SIG-M5 (cell line): ENCODE measurements at places on chromosomes 7 and 10.

- DNase-seq, result no peak
These were observed 62.8 kb downstream of the PODXL start for GRCh38 chr7:131493581-131493980.

- no peak for DNase-seq
These were observed 75.3 kb upstream of the CC2D2B start for GRCh38 chr10:95832216-95833041.

- DNase-seq, result no peak
These were observed 590.9 kb upstream of the MGMT start for GRCh38 chr10:128875956-128876736.

DNA sequence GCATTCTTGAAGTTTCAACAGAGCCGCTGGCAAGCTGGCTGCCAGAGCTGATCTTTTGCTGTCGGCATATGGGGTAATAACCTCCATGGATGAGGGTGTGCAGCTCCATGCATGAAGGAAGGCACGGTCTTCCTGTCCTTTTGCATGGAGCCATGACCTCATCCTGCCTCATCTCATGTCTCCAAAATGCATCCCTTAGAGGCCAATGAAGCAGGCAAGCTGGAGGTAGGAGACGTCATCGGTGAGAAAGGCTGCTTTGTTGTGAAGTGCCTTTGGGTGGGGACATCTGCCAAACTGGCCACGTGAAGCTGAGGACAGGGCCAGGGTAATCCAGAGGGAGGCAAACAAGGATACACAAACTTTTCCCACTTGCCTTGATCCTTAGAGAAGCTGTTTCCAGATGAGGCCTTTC, 161.5 kb upstream of the TBX20 start:
- no peak for DNase-seq

DNA sequence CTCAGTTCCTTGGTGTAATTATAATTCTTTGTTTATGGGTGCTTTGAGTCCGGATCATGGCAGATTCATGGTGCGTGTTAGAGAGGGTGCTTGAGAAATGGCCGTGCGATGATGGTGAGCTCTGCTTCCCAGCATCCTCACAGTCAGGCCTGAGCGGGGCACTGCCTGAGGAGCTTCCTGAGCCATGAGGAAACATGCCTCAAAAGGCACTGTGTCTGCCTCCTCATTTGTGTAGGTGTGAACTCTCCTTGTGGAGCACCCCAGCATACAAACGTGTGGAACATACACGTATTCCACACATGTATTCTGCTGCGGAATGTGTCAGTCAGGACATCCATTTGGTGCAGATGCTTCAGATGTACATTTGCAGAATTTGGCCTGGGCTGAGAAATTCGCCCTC, 205.4 kb downstream of the CELF2 start:
- DNase-seq, result no peak

DNA sequence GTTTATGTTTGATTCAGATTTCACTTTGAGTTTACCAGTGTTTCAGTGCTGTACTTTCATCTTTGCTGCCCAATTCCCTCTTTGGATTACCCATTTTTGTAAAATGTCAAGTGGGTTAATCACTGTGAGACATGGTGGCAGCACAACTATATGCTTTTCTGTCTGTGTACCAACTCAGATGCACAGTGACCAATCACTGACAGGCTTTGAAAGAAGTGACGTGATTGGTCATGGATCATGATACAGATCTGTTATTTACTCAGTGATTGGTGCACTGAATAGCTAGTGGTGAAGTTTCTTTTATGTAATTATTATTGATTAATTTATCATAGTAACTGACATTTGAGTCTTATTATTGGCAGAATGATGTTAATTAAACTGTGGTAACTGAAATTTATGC, 126.9 kb downstream of the SDK1 start:
- DNase-seq, result no peak

- no peak for DNase-seq
These were observed 418.9 kb downstream of the MDFIC start for GRCh38 chr7:115340828-115341227.

DNA sequence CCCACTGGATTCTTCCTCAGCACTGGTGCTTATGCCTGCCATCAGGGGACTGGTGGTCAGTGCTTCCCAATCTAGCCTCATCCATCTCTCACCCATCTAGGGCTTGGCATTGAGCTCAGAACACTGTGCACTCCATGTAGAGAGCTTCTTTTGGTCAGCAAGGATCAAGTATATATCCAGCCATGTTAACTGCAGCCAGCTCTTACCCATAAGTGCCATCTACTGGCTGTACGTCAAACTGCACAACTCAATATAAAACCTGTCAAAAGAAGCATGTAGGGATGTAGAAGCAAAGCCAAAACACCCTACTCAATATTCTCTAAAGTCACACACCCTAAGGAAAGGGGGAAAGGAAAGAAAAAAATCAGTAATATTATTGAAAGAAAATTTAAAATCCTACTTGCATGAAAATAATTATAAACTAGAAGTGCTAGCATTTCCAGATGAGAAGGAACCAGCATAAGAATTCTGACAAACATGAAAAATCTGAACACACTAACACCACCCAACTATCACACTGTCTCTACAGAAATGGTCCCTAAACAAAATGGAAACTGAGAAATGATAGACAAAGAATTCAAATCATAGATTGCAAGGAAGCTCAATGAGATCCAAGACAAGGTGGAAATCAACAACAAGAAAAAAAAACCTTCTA, 531.1 kb upstream of the STEAP1 start:
- no peak for DNase-seq

DNA sequence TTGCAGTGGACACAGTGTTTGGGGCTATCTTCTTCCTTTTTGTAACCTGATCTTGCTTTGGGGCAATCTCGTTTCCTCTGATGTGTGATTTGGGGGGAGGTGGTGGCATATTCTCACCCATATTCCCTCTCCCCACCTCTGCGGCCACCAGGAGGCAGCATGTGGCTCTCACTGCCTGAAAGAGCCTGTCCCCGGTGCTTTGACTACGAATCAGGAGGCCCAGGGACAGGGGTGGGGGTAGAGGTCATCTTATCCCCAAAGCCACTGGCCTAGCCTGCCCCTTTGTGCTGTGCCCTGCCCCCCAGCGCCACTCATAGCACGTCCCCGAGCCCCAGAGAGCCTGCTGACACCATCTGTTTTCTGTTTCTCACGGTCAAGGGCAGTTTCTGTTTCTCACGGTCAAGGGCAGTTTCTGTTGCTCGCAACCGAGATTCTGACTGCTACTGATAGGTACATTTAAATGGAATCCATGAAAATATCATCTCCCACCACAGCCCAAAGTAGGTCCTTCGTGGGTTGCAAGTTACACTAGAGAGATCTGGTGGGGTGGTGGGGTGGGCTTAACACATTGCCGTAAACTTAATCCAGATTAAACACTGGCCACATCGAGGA, 28.2 kb downstream of the PHYH start:
- no peak for DNase-seq
